ENCODE measurements at places on chromosomes 4 and X.

- H3K4me1 ChIP-seq = no peaks in the 10 kb centered on the region
- no peaks in the 10 kb centered on the region for H3K27me3 ChIP-seq
- DNase-seq = no peak
- H3K27ac ChIP-seq = no peak overlapping the region
- H3K4me3 ChIP-seq = no peak overlapping the region
Measured at GRCh38 chr4:127138586-127138985, 494.2 kb upstream of the INTU start.

GRCh38 chr4:142083264-142083663, 446.9 kb downstream of the IL15 start:
- H3K27ac ChIP-seq = no peak overlapping the region
- no peak for DNase-seq
- no peaks in the 10 kb centered on the region for H3K27me3 ChIP-seq
- H3K36me3 ChIP-seq = no peaks in the 10 kb centered on the region
- no peak overlapping the region for H3K4me3 ChIP-seq
- no peaks in the 10 kb centered on the region for H3K4me1 ChIP-seq

DNA sequence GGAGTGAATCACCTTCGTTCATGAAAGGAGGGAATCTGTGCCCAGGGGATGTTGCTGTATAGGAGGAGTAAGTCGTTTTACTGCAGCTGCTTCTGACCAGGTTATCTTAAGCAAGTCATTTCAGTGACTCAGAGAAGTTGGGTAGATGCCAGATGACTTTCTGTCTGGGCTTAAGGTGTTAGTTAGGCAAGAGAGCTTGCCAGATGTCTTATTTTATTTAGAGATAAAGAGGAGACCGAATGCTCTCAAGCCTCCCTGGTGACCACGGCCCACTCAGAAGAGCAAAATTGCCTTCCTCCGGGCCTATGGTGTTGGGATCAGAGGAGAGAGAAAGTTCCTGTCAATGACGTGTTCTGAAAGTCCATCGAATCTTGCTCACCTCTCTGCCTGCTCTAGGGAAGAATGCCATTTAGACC, 16.3 kb upstream of the ZNF827 start:
- H3K27ac ChIP-seq = no peak overlapping the region
- no peaks in the 10 kb centered on the region for H3K4me1 ChIP-seq
- DNase-seq = no peak
- no peaks in the 10 kb centered on the region for H3K27me3 ChIP-seq
- no peak overlapping the region for H3K4me3 ChIP-seq

GRCh38 chr4:156196722-156197121, 243.1 kb upstream of the CTSO start:
- H3K27me3 ChIP-seq = no peaks in the 10 kb centered on the region
- H3K27ac ChIP-seq = no peak overlapping the region
- H3K4me3 ChIP-seq = no peak overlapping the region

GRCh38 chr4:62210486-62210885, 1010.4 kb downstream of the ADGRL3 start:
- H3K27me3 ChIP-seq = no peaks in the 10 kb centered on the region
- no peak overlapping the region for H3K27ac ChIP-seq
- DNase-seq = no peak
- no peaks in the 10 kb centered on the region for H3K4me1 ChIP-seq
- H3K36me3 ChIP-seq = no peaks in the 10 kb centered on the region
- no peak overlapping the region for H3K4me3 ChIP-seq

DNA sequence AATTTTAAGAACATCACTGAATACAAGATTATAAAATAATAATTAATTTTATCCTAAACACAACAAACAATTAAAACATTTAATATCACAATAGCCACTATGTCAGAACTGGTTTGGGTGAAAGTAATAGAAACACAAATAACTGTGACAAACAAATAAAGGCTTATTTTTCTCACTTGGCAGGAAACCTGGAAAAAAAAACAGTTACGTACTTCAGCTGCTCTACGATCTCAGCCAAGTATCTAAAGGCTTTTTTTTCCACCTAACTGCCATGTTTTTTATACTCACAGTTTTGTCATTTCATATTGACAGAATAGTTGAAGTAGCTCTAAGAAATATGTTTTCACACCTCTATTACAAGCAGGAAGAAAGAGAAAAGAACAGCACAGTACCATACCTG, 284.8 kb upstream of the INTU start:
- H3K4me3 ChIP-seq = no peak overlapping the region
- no peak overlapping the region for H3K27ac ChIP-seq
- no peaks in the 10 kb centered on the region for H3K4me1 ChIP-seq
- no peaks in the 10 kb centered on the region for H3K36me3 ChIP-seq

DNA sequence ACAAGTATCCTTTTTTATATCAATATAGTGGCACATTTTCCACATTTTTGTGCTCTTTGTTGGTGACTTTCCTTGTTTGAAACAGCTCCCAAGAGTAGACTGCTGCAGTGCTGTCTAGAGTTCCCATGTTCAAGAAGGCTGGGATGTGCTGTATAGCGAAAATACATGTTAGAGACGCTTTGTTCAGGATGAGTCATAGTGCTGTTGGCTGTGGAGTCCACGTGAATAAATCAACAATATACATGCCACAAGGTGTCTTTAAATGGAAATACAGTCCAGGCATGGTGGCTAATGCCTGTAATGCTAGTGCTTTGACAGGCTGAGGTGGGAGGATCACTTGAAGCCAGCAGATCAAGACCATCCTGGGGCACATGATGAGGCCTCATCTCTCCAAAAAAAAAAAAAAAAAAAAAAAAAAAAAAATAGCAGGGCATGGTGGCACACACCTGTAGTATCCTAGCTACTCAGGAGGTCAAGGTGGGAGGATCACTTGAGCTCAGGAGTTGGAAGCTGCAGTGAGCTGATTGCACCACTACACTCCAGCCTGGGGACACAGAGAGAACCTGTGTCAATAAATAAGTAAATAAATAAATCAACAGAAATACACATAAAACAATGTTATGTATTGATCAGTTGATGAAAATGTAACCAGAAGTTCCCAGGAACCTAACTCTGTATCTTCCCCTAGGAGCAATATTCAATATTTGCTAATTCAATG, 256.8 kb upstream of the STS start:
- no peak overlapping the region for H3K27ac ChIP-seq
- H3K4me1 ChIP-seq = no peaks in the 10 kb centered on the region
- H3K27me3 ChIP-seq = no peaks in the 10 kb centered on the region
- no peak overlapping the region for H3K4me3 ChIP-seq
- H3K36me3 ChIP-seq = no peaks in the 10 kb centered on the region
- DNase-seq = no peak

GRCh38 chrX:2888309-2888708, 40.8 kb downstream of the ARSD start:
- H3K27ac ChIP-seq = no peak overlapping the region
- H3K36me3 ChIP-seq = no peaks in the 10 kb centered on the region
- no peak overlapping the region for H3K4me3 ChIP-seq
- no peaks in the 10 kb centered on the region for H3K27me3 ChIP-seq
- no peak for DNase-seq
- H3K4me1 ChIP-seq = no peaks in the 10 kb centered on the region
